Central memory CD8-positive, alpha-beta T cell (primary cell): ENCODE measurements at places on chromosomes 3 and 15.

DNA sequence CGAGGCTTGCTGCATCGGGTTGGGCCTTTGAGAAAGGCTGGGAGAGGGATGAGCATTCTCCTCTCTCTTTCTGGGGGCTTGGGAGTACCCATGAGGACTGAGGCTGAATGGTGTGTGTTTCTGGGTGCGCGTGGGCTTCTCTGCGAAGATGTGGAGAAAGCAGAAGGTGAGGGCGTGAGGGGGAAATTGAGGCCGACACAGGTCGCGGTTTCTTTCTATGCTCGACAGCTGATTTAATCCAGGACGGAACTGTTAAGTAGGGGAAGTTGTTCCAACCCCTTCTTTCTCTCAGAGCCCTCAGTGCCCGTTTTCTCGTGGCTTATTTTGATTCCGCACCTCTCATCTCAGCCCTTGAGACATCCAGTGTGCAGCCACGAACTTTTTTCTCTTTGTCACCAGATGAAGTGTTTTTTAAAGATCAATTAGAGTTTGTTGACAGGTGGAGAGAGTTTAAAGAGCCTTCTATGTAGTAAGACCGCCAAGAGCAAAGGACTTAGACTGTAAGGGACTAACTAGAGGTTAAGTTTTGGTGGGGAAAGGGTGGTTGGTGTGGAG lies 711 bp downstream of the STARD9 start:
- DNase-seq: no peak

DNA sequence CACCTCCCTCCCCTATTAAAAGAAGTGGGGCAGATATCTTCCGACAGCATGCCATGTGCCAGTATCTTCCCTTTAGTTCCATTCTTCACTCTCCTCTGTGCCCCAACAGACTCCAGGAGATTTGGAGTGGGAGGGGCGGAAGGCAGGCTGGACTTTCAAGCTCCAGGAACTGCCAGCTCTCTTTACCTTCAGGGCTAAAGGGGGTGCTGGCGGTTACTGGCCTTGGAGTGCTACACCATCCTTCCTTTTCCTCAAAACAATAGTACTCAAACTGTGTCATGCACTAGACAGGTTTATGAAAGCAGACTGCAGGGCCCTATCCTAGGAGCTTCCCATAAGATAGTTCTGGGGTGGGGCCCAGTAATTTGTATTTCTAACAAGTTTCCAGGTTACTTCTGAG lies 6.0 kb downstream of the LINS1 start:
- DNase-seq: no peak

DNA sequence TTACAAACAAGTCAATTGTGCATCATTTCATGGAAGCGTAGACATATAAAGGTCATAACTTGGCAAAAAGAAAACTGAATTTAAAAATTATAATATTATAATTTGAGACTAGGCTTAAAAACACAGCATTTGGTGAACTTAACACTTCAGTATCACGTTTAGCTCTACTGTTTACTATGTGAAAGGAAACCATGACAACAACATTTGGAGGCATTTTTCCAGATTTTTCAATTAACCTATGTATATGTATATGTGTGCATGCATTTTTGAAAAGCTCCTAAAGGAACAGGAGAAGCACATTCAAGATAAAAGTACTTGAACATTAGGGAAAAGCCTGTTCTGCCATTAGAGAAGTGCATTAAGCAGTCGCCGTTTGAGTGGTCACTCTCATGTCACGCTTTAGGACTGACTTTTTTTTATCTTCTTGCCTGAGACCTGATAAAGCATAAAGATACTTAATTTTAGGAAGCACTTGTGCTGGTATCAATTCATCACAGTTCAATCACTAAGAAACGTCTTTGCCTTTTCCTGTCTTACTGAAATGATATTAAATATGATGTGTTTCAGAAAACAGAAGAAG lies 156.0 kb downstream of the NAALADL2 start:
- no peak for DNase-seq

DNA sequence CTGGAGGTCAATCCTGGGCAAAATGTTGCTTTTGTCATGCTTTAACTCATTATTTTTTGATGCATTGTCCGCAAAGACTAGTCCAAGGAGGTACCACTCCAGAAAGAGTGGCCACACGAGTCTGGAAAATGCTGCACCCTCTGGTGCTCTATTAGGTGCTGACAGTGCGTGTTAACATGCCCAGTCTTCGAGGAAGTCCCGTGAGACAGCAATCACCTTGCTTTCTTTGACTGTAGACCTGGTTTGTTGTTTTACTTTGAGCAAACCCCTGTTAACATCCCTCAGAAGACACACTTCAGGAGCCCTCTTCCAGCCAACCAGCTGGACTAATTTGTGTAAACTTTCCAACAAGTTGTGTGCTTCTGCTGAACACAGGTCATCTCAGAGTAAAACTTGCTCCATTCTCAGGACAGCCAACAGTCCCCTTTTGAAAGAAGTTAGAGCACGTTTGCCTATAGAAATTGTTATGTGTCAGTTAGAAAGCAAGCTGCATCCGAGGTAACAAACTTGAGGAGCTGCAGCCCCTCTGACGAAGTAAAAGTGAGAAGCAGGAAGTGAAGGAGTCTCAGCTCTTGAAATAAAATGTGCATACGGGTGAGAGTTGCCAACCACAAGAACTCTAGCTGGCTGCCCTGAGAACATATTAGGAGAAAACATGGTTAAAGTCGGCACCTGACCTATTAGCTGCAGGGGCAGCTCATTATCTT lies 205.0 kb downstream of the LPP start:
- DNase-seq: no peak

DNA sequence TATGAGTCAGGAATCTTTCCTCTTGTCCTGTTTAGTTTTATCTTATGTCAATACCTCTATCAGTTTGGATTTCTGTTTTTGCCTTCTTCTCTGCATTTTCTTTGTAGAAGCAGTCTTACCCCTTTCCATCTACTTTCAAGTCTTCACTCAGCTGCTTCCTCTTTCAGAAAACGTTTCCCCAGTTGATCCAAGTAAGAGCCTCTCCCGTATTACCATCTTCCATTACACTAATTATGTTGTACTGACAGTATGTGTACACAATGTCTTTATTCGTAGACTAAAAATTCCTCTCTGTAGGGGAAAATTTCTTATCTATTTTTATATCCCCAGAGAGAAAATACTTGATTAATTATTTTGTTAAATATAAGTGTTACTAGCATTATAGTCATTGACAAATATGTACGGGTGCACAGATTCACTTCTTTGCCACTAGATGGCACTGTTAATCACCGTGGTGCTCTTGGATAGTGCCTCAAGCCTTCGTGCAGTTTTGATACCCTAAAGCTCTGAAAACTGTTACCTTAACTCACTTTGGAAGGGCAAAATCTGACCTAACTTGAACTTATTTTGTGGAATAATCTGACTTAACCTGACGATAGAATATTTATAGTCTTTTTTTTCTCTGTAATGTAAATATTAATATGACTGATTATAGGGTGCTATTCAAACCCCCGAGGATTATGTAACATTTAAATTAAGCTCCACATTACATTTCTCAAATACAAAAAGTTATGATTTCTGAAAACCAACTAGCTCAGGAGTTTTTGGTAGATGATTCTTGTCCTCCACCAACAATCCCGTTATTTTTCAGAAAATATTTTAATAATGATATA lies 74.2 kb upstream of the POU1F1 start:
- DNase-seq: no peak

- no peak for DNase-seq
Measured at GRCh38 chr15:67110361-67110781, 45.0 kb downstream of the SMAD3 start.

GRCh38 chr3:16295298-16295890 lies 30.4 kb downstream of the OXNAD1 start:
- DNase-seq: no peak

GRCh38 chr3:64518950-64519349 lies 168.8 kb downstream of the ADAMTS9 start:
- no peak for DNase-seq
